ENCODE measurements at places on chromosomes 1 and 21.

GRCh38 chr1:46772571-46772970 is 26.3 kb upstream of the CYP4B1 start:
- H3K4me3 ChIP-seq, result no peak overlapping the region
- no peak overlapping the region for H3K27ac ChIP-seq
- no peak for DNase-seq
- H3K4me1 ChIP-seq, result no peaks in the 10 kb centered on the region
- no peaks in the 10 kb centered on the region for H3K36me3 ChIP-seq
- peaks cover under 1% of the 10 kb centered on the region for H3K27me3 ChIP-seq

- H3K4me3 ChIP-seq, result no peak overlapping the region
- no peaks in the 10 kb centered on the region for H3K27me3 ChIP-seq
- no peaks in the 10 kb centered on the region for H3K4me1 ChIP-seq
- H3K27ac ChIP-seq, result no peak overlapping the region
- H3K36me3 ChIP-seq, result peaks cover 46% of the 10 kb centered on the region
- DNase-seq, result no peak
These were observed 32.4 kb upstream of the PPP1R15B start for GRCh38 chr1:204443871-204444581.

GRCh38 chr1:15848143-15848928 is 829 bp downstream of the SPEN start:
- peak overlapping the region; percentile 91 for H3K4me3 ChIP-seq
- H3K27me3 ChIP-seq, result no peaks in the 10 kb centered on the region
- H3K36me3 ChIP-seq, result no peaks in the 10 kb centered on the region
- peak; percentile 67 for DNase-seq

GRCh38 chr1:32501865-32502264 is 37.0 kb downstream of the ZBTB8B start:
- no peaks in the 10 kb centered on the region for H3K36me3 ChIP-seq
- no peak overlapping the region for H3K4me3 ChIP-seq
- H3K27ac ChIP-seq, result no peak overlapping the region
- DNase-seq, result no peak
- H3K27me3 ChIP-seq, result no peaks in the 10 kb centered on the region

DNA sequence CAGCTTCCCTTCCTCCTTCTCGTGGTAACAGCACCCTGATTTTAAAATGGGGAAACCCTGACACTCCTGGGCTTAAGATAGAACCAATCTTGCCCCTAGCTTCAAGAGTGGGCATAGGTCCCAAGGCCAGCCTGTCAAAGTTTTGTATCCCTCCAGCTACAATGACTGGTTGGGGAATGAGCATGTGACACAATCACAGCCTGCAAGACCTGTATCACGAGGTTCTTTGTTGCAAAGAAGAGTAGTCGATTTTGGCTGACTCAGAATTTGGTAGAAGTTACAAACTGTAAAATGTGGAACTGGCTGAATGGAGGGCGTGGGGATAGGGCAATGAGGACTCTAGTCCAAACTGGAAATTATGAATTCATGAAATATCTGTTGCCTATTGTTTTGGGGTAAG is 18.7 kb downstream of the CTSK start:
- H3K27me3 ChIP-seq, result no peaks in the 10 kb centered on the region
- no peak overlapping the region for H3K27ac ChIP-seq
- no peak overlapping the region for H3K4me3 ChIP-seq
- no peaks in the 10 kb centered on the region for H3K36me3 ChIP-seq
- peak; percentile 35 for DNase-seq

DNA sequence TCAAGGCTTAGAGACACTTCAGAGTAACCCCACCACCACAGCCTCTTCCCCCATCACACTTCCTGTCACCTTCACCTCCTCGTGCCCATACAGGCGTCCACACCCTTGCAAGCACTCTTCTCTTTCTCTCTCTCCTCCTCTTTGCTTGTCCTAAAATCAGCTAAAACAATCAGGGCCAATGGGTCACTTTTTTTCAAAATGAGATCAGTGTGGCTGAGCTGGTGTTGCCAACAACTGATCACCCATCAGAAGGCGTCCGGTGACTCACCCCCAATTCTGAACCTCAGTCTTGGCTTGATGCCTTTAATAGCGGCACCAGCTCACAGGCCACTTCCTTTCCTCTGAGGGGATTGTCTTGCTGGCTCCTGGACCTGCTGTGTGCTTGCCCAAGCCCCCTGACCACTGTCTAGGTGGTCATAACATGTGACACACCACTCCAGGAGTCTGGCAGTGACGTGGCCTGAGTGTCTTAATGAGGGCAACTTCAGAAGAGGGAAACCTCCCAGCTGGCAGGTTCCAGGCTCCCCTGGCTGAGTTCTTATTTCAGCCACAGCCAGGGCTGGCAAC is 1.6 kb downstream of the DRAXIN start:
- peaks cover 31% of the 10 kb centered on the region for H3K27me3 ChIP-seq
- no peak overlapping the region for H3K4me3 ChIP-seq
- peak; percentile 70 for DNase-seq
- H3K27ac ChIP-seq, result no peak overlapping the region

Data from common myeloid progenitor, CD34-positive (primary cell).